ENCODE measurements at places on chromosomes 7 and 10. TPM values are rescaled to one million over a fixed set of nuclear protein-coding genes. Genes with fewer than 3 reads are reported as not detected.

Gene ZNF467
- total RNA-seq, result 16.7 TPM

Gene HDAC9
- total RNA-seq, result 6.0 TPM

Gene OPN4
- not detected for total RNA-seq

Gene TDRD1
- total RNA-seq, result 0.70 TPM

Gene CTAGE4
- 11.1 TPM for total RNA-seq

Gene FMC1
- 22.2 TPM for total RNA-seq

Gene HYCC1
- total RNA-seq, result 25.9 TPM

Gene TNPO3
- 30.9 TPM for total RNA-seq

GRCh38 chr10:6423004-6423403, 157.1 kb downstream of the PRKCQ start:
- no peaks in the 10 kb centered on the region for H3K4me1 ChIP-seq
- H3K27ac ChIP-seq, result no peak overlapping the region
- H3K36me3 ChIP-seq, result no peaks in the 10 kb centered on the region
- no peak for DNase-seq
- H3K4me3 ChIP-seq, result no peak overlapping the region

GRCh38 chr10:83848677-83849076, 290.6 kb upstream of the GHITM start:
- H3K4me3 ChIP-seq, result no peak overlapping the region
- no peaks in the 10 kb centered on the region for H3K36me3 ChIP-seq
- H3K4me1 ChIP-seq, result no peaks in the 10 kb centered on the region
- H3K27me3 ChIP-seq, result no peaks in the 10 kb centered on the region
- DNase-seq, result no peak

DNA sequence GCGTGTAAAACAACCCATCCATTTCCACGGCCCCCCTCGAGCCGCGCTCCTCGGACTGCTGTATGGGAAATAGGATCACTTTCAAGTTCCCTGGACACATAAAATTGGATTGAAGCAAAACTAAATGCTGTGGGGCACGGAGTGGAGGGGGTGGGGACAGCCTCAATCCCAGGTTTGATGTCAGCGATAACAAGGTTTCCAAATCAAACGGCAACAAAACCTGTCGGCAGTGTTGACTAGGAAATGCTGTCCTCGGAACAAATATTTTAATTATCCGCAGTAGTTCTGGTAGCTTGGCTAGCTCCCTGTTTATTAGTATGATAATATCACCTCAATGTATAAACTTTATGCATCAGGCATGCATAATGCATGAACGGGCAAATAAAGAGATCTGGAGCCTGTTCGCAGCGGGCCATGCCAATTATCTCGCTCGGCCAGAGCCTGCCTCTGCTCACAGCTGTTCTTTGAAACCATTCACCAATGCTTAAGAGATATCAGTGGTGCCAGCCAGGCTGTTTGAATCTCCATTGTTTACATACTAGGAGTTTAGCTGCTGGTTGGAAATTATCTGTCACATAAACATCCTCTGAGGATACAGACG, 161.1 kb downstream of the PAXIP1 start:
- DNase-seq, result no peak
- H3K27ac ChIP-seq, result no peak overlapping the region
- no peaks in the 10 kb centered on the region for H3K27me3 ChIP-seq
- H3K4me3 ChIP-seq, result no peak overlapping the region

DNA sequence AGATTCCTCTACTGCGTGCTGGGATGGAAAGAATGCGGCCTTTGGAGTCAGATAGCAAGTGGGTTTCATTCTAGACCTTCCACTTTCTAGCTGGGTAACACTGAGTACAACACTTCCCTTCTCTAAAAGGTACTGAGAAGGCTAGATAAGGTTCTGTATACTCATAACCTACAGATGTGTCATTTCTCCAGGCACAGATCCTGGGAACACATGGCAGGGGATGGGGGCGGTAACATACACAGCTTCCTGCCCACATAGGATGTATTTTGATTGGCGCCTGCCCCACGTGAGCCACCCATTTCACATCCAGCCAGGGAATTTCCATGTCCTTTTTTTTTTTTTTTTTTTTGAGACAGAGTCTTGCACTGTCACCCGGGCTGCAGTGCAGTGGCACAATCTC, 31.8 kb downstream of the KLRG2 start:
- no peaks in the 10 kb centered on the region for H3K36me3 ChIP-seq
- no peak for DNase-seq
- H3K4me1 ChIP-seq, result no peaks in the 10 kb centered on the region
- no peak overlapping the region for H3K27ac ChIP-seq

DNA sequence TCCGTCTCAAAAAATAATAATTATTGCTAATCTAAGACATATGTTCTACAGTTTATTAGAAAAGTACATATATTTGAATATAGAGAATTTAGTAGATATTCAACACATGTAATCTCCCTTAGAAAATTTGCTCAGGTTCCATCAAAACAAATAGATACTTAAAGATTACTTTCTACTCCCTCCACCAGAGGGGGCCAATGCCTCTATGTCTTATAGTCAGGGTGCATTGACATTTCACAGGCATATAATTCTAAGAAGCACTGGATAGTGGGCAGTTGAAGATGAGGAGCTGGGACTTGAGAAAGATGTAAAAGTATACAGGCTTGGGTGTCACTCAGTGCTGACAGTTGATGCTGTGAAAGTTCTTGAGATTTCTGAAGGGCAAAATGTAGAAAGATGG, 301.6 kb upstream of the HPS1 start:
- no peak overlapping the region for H3K4me3 ChIP-seq
- H3K4me1 ChIP-seq, result no peaks in the 10 kb centered on the region
- H3K27me3 ChIP-seq, result no peaks in the 10 kb centered on the region
- H3K36me3 ChIP-seq, result no peaks in the 10 kb centered on the region

DNA sequence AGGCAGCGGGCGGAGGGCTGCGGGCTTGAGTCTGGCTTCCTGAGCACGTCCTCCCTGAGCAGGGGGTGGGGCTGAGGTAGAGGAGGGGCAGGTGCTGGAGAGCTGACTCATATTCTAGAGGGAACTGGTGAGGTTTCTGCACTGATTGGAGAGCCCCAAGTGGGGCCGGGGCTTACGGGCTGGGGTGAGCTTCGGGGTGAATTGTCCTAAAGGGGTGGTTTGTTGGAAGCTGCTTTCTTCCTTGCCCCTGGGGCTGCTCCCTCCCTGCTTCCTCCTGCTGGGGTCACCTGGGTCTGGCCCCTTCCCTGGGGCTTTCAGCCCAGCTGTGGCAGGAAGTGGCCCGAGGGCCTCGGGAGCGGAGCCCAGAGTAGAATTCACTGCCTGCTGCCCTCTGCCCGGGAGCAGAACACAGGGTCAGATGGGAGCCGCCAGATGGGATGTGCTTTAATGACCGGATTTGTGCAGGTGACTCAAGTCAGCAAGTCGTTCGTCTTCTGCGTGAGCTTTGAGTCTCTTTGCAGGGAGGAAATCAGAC, 48.6 kb downstream of the FAM20C start:
- no peaks in the 10 kb centered on the region for H3K36me3 ChIP-seq
- H3K27ac ChIP-seq, result no peak overlapping the region
- no peaks in the 10 kb centered on the region for H3K27me3 ChIP-seq
- H3K4me3 ChIP-seq, result no peak overlapping the region
- H3K4me1 ChIP-seq, result peaks cover 17% of the 10 kb centered on the region
- DNase-seq, result no peak

DNA sequence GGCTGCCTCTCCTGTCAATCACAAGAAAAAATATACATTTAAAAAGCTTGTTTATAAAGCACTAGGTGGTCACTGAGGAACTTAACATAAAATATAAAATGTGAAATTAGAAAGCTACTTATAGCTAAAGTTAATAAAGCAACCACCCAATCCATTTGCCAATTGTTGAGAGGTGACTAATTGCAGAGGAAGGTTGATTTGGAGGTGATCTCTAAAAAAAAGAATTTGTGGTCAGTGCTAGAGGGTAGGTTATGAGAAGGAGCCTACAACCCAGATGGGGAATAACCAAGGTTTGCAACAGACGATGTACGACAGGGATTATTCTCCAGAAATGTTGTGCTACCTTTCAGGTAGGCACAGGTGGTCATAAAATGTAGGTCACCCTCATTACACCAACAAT, 444.2 kb upstream of the C7orf33 start:
- H3K27me3 ChIP-seq, result no peaks in the 10 kb centered on the region
- H3K4me1 ChIP-seq, result no peaks in the 10 kb centered on the region
- DNase-seq, result no peak
- no peak overlapping the region for H3K27ac ChIP-seq
- H3K4me3 ChIP-seq, result no peak overlapping the region

DNA sequence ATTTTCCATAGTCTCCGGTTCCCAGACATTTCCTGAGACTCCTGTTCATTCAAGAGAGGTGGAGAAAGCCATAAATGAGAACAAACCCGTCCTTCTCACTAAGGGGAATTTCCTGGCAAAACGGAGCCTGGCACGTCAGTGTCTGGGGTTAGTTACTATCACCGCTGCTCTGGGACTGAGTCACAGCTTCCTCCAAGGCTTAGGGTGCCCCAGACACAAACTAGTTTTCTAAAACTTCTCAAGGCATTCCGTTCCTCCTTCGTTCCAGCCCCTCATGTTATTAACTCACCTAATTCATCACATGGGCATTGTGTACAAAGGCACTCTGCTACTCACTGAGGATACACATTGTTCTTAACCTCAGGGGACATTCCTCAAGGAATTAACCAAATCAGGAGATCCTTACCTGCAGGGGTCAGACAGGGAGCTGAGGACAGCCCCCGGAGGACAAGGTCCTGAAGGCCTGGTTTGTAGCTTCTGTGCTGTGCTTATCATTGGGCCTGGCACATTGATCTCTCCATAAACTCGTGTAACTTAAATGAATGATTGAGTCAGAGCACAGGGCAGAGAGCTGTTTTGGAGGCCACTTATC, 103.0 kb upstream of the KLF6 start:
- H3K4me1 ChIP-seq, result peaks cover 1% of the 10 kb centered on the region
- no peaks in the 10 kb centered on the region for H3K36me3 ChIP-seq
- H3K27me3 ChIP-seq, result no peaks in the 10 kb centered on the region
- H3K27ac ChIP-seq, result no peak overlapping the region
- no peak for DNase-seq

- H3K36me3 ChIP-seq, result no peaks in the 10 kb centered on the region
- H3K27ac ChIP-seq, result no peak overlapping the region
- no peaks in the 10 kb centered on the region for H3K27me3 ChIP-seq
- H3K4me1 ChIP-seq, result peaks cover 17% of the 10 kb centered on the region
Observed at GRCh38 chr10:113035732-113036312, 85.8 kb downstream of the TCF7L2 start.

DNA sequence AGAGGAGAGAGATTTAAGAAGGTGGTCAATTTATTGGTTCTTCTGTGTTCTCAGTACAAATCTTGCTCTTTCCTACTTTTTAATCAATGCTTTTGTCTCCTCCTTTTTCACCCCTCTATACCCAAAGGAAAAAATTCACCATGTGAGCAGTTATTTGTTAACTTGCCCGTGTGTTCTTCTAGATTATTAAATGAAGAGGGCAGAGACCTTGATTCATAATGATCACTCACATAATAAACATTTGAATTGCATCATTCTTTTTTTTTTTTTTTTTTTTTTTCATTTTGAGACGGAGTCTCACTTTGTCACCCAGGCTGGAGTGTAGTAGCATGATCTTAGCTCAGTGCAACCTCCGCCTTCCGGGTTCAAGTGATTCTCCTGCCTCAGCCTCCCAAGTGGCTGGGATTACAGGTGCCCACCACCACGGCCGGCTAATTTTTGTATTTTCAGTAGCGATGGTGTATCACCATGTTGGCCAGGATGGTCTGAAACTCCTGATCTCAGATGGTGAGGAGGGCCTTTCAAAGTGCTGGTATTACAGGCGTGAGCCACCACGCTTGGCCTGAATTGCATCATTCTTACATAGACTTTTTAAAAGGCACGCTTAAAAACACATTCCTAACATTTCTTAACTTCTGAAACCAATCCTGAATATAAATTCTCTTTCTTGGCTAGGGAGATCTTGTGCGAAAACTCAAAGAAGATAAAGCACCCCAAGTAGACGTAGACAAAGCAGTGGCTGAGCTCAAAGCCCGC, 3.6 kb downstream of the GARS1 start:
- H3K27ac ChIP-seq, result no peak overlapping the region
- no peak for DNase-seq
- H3K4me3 ChIP-seq, result no peak overlapping the region
- no peaks in the 10 kb centered on the region for H3K36me3 ChIP-seq
- H3K4me1 ChIP-seq, result peaks cover 3% of the 10 kb centered on the region

- H3K27ac ChIP-seq, result peak overlapping the region; percentile 89
- no peaks in the 10 kb centered on the region for H3K36me3 ChIP-seq
- peak overlapping the region; percentile 42 for H3K4me3 ChIP-seq
Observed at GRCh38 chr10:30784524-30784896, 155.0 kb upstream of the LYZL2 start.

- no peaks in the 10 kb centered on the region for H3K36me3 ChIP-seq
- no peak overlapping the region for H3K4me3 ChIP-seq
- peaks cover 6% of the 10 kb centered on the region for H3K27me3 ChIP-seq
- no peak overlapping the region for H3K27ac ChIP-seq
Observed at GRCh38 chr7:293681-294439, 3.9 kb downstream of the FOXL3 start.

GRCh38 chr7:147912291-147912690, 678.3 kb upstream of the C7orf33 start:
- no peaks in the 10 kb centered on the region for H3K4me1 ChIP-seq
- no peaks in the 10 kb centered on the region for H3K27me3 ChIP-seq
- H3K27ac ChIP-seq, result no peak overlapping the region
- no peak overlapping the region for H3K4me3 ChIP-seq
- H3K36me3 ChIP-seq, result no peaks in the 10 kb centered on the region

GRCh38 chr7:24877790-24878311, 102.1 kb downstream of the OSBPL3 start:
- H3K4me3 ChIP-seq, result no peak overlapping the region
- no peaks in the 10 kb centered on the region for H3K27me3 ChIP-seq
- no peaks in the 10 kb centered on the region for H3K36me3 ChIP-seq
- H3K4me1 ChIP-seq, result no peaks in the 10 kb centered on the region
- H3K27ac ChIP-seq, result no peak overlapping the region
- DNase-seq, result no peak

DNA sequence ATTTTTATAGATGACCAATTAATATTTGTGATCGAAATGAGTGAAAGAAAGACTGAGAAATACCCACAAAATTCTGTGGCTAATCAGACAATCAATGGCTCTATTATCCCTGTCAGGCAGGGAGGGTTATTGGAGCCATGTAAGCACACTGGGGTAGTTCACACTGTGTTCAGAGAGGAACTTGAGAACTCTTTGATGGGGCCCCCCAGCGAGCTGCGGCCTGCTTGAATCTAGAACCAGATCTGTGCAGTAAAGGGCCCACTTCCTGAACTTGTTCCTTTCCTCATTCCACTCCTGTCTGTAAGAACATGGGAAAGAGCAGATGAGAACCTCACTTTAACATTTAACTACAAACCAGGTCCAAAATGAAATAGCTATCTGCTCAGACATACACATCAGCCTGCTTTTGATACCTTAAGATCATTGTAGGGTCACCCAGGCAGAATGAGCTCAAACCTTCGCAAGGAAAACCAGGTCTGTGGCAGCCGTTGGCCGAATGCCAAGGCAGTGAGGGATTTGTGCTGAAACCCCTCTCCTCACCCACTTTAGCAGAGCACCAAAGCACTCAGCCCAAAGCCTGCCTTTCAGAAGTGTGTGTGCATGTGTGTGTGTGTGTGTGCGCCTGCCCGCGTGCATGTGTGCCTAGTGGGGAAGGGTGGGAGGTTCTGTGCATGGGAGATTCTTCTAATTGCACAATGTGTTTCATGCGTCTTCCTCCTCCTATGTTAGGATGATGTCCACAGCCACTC, 365.6 kb upstream of the MGMT start:
- H3K36me3 ChIP-seq, result no peaks in the 10 kb centered on the region
- no peak overlapping the region for H3K27ac ChIP-seq
- peaks cover 2% of the 10 kb centered on the region for H3K4me1 ChIP-seq
- H3K4me3 ChIP-seq, result no peak overlapping the region

All from ovary (tissue), 10 donors.